SK-N-MC (cell line): ENCODE measurements at places on chromosomes 5 and 9.

- no peak for DNase-seq
Observed at GRCh38 chr9:19533373-19533772, 124.6 kb downstream of the ACER2 start.

- DNase-seq, result no peak
Observed at GRCh38 chr5:126108470-126108869, 314.7 kb upstream of the GRAMD2B start.

DNA sequence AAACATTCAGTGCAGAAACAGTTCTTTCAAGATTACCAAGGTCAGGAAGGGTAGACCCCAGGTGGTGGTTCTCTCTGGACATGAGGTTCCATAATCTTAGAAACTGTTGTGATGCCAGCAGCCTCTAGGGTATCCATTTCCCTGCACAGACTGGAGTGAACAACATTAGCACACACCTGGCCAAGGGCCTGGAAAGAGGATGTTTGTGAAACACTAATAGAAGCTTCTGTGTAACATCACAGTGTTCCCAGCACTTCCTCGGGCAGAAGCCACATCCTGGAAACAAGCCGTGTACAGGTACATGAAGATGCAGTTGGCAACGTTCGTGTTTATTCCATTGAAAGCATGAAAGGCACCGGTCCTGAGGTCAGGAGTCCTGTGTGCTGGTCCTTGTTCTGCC is 598.2 kb upstream of the KLF4 start:
- no peak for DNase-seq

DNA sequence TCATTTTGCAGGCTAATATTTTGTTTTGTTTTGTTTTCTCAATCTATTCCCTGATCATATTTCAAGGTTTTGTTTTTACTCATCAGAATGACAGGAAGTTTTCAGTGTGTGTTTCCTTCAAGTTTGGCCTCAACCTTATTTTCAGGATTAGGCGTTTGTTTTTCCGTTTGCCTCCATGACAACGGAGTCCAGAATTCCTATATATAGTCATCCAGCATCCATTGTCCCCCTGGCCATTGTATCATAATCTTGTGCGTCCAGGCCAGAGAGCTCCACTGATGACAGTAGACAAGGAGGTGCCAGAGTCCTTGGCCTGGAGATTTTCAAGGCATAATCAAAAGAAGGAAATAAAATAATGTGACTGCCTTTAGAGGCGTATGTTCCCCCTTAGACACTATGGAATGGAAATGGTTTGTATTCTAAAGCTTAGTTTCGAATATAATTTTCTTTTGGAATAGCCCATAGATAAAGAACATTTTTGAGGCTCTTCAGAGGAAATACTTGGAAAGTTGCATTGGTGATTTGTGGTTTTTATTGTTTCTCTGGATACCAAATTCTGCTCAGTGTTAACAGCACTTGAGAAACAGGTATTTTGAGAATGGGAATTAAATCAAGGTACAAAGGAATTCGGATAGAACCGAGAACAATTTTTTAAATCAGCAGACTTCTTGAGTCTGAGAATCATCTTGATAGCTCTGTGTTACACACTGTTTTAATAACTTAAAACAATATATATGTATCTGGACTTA is 99.8 kb downstream of the ZNF462 start:
- no peak for DNase-seq

DNA sequence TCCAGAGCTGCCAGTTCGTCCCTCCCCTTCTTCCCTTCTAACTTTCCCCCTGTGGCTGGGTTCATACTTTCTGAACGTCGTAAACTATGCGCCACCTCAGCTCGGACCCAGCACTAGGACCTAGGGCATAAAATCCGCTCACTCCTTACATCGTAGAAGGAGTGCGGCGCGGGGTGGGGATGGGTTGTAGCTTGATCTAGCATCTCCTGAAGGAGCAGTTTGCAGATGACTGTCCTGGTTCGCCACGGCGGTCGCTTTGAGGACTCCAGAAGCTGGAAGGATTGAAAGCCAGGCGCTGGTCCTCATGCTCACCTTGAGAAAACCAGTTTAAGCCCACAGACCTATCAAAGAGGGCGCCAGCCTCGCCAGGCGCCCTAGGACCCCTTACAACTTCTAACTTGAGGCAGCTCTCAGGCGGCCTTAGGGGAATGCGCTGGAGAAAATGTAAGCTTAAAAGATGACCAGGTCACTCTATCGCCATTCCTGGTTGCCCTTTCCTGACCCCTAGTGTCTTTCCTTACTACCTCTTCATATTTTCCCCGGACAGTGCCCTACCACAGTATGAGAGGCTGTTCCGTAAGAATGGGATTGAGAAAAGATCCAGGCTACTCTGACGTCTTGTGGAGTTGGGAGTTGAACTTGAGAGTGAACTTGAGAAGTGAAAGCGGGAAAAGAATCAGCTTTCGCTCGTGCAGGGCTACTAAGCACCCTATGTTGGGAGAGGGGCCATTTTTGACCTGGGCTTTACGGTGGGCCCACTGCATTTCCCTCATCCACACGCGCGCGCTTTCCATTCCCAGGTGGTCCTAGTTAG is 2.8 kb downstream of the RORB start:
- DNase-seq, result no peak

GRCh38 chr9:37167456-37168047 is 47.2 kb downstream of the ZCCHC7 start:
- DNase-seq, result no peak

- DNase-seq, result no peak
Observed at GRCh38 chr5:170503990-170504596, at the start of gene KCNIP1. Gene KCNIP1, plus strand, starts transcription at chr5:170504020.

DNA sequence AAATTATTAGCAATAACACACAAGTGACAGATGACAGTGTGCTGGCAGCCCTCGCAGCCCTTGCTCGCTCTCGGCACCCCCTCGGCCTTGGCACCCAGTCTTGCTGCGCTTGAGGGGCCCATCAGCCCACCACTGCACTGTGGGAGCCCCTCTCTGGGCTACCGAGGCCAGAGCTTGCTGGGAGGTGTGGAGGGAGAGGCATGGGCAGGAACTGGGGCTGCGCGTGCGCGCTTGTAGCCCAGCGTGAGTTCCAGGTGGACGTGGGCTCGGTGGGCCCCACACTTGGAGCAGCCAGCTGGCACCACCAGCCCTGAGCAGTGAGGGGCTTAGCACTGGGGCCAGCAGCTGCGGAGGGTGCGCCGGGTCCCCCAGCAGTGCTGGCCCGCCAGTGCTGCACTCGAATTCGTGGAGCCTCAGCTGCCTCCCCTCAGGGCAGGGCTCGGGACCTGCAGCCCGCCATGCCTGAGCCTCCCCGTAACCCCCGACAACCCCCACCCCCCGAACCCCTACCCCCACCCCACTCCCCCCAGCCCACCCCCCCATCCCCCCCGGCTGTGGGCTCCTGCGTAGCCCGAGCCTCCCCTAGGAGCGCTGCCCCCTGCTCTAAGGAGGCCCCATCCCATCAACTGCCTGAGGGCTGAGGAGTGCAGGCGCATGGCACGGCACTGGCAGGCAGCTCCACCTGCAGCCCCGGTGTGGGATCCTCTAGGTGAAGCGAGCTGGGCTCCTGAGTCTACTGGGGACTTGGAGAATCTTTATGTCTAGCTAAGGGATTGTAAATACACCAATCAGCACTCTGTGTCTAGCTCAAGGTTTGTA is 240.9 kb downstream of the TRIM36 start:
- no peak for DNase-seq

- DNase-seq, result no peak
Observed at GRCh38 chr5:153490118-153491037, at the start of gene GRIA1. Gene GRIA1, plus strand, starts transcription at chr5:153490670.

DNA sequence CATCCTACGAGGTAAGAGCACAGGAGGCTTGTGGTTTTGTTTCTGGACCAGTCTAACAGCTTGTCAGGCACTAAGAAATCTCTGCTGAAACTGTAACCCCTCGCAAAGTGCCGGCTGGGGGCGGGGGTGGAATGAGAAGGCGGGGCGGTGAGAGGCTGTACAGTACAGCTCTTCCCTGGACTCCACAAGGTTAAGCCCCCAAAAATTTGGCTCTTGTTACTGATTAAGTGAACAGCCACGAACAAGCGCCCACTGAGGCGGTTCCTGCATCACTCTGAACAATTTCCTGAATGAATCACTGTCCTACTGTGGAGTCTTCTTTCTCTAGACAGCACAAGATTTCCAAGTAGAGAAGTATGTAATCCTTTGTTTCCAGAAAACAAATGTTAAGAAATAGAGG is 6.8 kb downstream of the FBP2 start:
- DNase-seq, result no peak
